ENCODE measurements at places on chromosomes 2 and 18.
A peak's percentile ranks its signal among the peaks of the same experiment; 100 is the strongest.

GRCh38 chr2:2889141-2889540 is 488.5 kb downstream of the EIPR1 start:
- DNase-seq: no peak

DNA sequence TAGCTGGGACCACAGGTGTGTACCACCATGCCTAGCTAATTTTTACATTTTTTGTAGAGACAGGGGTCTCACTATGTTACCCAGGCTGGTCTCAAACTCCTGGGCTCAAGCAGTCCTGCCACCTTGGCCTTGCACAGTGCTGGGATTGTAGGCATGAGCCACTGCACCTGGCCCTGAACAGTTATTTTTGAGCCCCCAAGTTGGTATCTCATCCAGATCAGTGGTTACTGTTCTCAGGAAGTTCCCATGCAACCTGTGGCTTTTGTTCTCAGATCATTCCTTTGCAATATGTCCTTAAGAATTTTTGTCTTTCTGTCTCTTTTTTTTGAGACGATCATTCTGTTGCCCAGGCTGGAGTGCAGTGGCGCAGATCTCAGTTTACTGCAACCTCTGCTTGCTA is 7.7 kb upstream of the CCDC138 start:
- no peak for DNase-seq

DNA sequence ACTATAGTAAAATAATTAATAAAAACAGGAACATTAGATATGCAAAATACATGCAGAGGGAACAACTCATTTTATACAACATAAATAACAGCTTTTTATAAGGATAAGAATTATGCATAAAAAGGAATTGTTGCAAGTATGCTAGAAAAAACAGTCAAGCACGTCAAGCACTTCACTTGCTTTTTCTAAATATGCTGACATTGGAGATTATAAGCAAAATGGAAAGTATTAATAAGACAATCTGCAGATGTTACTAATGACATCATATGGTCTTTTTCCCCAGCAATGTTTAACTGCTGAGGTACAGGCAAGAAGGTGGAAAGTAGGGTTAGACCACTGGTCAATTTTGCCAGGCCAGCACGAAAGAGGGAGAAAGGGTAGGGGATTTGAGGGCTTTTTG is 111.7 kb downstream of the HIBCH start:
- DNase-seq: no peak

DNA sequence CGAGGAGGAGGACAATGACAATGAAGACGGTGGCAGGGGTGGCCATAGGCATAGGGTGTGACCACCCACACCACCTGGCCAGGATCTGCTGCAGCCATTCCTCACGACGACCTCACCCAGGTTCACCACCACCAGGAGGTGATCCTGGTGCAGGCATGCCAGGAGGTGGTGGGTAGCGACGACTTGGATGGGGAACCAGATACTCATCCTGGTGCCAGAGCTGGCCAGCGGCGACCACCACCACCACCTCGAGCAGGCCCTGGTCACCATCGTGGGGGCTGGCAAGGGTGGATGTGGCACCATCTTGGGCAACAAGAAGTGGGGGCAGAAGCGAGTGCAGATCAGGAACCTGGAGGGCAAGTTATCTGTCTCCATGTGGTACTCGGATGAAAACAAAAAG is 117.1 kb upstream of the NXPH2 start:
- DNase-seq: no peak

DNA sequence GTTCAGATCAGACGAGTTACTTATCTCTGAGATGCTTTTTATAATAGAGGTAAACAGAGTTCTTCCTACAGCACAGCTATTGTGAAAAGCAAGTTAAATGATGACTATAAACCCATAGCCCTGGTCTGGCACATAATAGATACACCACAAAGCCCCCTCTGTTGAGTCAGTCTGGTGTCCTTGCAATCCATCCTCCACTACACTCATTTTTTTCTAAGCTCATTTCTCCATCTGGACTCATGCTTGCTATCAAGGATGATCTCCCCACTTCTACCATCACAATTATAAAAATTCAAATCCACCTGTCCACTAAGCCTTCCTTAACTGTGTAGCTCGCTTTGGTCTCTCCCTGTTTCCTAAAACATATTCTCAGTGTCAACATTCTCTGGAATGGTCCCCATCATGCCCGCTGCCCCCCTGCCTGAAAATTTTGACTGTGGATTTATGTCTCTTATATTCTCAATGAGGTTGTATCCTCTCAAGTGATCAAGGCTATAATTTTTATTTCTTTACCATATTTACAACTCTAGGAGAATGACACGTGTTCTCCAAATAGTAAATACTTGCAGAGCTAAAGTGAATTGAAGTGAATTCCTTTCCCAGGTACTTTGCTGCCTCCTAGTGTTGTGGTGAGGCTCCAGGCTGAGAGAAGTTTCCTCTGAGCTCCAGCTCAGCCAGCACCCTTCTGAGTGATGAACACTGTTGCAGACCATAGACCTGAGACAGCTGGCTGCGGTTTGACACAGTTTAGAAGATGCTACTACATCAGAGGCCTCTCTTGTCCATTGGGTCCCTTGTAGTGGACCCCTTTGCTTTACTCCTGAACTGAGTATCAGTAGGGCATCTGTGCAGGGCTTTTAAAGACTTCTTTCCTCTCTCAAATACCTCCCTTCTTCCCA is 108.7 kb downstream of the DPP10 start:
- peak; percentile 69 for DNase-seq

DNA sequence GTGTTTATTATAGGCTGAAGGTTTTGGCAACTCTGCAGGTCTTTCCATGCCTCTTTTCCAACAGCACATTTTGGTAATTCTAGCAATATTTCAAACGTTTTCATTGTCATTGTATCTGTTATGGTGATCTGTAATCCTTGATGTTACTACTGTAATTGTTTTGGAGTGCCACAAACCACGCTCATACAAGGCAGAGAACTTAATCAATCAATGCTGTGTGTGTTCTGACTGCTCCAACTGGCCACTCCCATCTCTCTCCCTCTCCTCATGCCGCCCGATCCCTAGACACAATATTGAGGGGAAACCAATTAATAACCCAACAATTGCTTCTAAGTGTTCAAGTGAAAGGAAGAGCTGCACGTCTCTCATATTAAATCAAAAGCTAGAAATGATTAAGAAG is 32.9 kb downstream of the HDLBP start:
- no peak for DNase-seq

GRCh38 chr2:6923319-6923718 is 6.1 kb downstream of the RNF144A start:
- DNase-seq: no peak

- peak; percentile 98 for DNase-seq
These were observed 265.9 kb downstream of the CELF4 start for GRCh38 chr18:37299471-37300304.

DNA sequence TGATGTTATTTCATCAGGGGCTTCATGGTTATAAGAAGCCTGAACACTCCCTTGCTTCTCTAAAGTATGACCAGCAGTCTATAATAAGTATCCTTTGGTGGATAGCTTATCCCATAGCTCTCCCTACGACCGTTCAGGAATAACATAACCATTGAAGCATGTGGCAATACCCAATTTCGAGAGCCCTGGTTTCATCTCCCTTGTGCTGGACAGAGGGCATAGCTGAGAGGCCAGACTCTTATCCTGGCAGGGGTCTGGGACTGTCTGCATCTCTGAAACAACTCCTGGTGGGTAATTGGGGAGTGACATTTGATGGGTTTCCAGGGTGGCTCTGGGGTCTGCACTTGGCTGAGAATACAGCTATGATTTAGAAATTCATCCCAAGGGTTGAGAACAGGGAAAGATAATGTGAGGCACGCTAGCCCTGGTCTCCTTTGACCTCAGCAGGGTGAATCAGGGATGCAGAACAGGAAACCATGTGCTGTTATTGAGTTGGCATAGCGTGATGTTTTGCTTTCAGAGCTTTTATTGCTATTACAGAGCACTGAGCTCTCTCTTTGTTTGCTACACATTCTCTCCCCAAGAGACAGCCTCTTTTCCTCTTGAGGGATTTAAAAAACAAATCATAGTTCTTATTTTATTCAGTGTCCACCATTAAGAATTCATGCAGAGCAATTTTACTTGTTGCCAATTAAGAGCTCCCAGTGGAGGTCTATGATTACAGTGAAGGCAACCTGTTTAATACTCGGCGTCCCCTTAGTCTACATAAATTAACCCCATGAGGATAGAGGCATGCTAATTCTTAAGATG is 274.5 kb downstream of the NCKAP5 start:
- peak; percentile 71 for DNase-seq

- DNase-seq: peak; percentile 15
These were observed 359.4 kb downstream of the PTPRM start for GRCh38 chr18:7926526-7926925.

GRCh38 chr2:152766928-152767327 is 48.5 kb downstream of the ARL6IP6 start:
- no peak for DNase-seq

DNA sequence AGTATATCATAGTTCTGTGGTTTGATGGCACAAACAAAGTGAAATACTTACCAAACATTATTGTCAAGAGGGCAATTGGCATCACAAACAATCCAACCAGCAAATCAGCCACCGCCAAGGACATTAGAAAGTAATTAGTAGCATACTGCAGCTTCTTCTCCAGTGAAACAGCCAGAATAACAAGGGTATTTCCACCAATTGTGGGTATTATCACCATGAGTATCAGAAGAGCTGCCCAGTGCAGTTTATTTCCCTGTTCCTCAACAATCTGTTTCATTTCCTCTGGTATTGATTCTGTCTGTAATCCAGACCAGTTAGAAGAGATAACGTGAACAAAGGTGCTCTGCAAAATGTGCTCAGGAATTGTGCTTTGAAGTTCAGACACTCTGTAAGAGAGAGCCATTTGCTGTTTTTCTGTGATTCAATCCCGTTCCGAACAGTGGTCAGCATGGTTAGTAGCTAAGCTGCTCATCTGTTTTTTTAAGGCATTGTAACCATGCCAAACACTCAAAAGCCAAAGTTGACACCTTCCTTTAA is 1.4 kb downstream of the HTR2B start:
- DNase-seq: no peak

DNA sequence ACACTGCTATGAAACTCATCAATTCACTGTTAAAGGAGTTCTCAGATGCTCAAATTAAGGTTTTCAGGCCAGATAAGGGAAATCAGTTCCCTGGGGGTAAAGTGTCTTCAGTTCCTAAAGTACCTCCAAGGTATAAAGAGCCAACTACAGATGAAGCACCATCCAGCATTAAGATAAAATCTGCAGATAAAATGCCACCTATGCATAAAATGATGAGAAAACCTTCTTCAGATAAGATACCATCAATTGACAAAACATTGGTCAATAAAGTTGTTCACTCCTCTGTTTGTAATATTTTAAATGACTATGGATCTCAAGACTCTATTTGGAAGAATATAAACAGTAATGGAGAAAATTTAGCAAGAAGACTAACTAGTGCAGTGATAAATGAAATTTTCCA is 68.2 kb downstream of the FSIP2 start:
- no peak for DNase-seq

- DNase-seq: no peak
These were observed 292.1 kb downstream of the RDH14 start for GRCh38 chr2:18268400-18268799.

DNA sequence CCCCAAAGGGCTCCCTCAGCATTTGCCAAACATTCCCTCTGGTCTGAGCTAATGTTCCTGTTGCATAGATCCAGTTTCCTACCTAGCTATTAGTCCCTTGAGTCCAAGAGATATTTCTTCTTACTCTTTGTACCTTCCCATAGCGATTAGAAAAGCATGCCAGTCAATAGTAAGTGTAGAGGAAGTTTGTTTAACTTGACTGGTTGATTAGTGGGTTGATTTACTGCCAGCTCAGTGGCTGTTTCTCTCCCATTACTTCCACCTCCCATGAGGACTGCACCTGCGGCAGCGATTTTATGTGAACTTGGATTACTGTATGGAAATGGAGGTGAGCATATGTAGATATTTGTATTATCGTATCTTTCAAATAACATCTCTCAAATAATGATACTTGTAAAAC is 1748.4 kb upstream of the CELF4 start:
- peak; percentile 89 for DNase-seq

DNA sequence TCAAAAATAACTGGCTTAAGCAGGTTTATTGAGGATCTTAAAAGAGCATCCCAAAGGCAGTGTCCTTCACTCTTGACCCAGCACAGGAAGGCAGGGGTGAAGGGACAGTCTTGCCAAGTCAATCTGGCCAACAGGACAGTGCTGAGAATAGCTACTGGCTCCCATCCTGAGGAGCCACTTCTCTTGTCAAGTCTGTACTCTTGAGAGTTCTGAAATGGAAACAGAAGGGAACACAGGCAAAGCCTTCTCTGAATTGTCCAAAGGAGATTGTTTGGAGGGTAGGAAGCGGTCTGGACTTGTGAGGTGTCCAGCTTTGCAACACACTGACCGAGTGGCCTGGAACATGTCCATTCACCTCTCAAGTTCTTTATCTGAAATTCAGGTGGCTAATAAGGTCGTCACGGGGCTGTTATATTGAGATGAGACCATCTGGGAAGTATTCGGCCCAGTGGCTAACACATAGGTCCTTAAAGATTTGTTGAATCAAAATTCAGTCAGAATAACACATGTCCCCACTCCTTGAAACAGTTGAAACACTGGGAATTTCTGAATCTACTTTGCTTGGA is 99.5 kb upstream of the FHL2 start:
- DNase-seq: no peak

GRCh38 chr18:45116116-45116515 is 435.4 kb downstream of the SETBP1 start:
- DNase-seq: no peak

DNA sequence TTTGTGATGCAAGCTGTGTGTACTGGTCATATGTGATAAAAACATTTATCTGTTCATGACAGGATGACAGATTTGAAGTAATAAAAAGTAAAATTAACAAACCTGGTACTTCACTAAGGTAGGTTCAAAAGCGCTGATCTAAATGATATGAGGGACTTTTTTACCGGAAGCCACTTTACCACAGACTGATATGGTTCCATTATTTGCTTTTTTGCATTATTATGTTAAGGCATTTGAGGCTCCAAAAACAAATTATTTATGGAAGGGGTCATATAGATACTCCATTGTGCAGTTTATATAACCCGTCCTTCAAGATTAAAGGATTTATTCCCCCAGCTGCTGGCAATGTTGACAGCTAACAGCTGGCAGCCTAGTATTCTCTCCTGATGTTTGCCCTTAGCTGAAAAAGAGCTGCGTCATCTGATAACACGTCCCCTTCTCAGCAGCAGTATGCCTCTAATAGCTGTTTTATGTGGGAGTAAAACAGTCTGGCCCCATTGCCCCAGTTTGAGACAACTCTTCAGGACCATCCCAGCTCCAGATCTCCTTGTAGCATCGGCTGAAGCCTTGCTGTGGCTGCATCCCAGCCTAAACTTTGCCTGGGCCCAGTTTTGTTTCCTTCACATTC is 84.8 kb upstream of the XIRP2 start:
- peak; percentile 43 for DNase-seq

DNA sequence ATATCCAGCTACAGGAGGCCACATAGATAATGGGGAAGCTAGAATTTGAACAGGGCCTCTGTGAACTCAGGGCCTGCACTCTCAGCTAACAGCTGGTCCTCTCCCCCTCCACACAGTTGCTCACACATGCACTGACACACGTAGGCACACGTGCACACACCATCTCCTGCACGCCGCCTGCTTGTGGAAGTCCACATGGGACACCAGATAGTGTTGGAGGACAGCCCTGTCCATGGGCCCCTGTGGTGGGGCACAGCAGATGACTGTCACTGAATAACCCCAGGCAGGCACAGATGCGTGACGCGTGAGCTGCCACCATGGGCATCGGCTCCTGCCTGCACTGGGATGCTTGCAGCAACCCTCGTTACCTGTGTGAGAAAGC is 52.9 kb downstream of the ADI1 start:
- DNase-seq: no peak

Data from DMS153 (cell line).